ENCODE measurements at places on chromosomes 11 and 22.

DNA sequence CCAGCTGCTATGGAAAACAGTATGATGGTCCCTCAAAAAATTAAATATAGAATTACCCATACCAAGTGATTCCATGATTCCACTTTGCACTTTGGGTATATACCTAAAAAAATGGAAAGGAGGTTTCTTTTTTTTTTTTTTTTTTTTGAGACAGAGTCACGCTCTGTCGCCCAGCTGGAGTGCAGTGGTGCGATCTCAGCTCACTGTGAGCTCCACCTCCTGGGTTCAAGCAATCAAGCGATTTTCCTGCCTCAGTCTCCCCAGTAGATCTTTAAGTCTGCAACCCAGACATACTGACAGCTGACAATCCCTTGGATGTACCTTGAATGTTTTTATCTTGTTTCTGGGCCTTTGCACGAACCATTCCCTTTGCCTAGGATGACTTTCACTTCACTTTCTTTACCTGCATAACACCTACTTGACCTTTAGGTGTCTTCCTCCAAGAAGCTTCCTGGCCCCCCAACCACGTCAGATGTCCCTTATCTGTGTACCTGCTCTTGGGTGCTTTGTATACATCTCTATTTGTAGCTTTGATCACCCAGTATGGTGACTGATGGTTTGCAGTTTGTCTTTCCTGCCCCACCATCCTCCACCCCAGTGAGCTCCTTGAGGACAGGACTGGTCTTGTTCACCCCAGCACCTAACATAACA is 11.6 kb downstream of the UCP3 start:
- no peak for DNase-seq

- no peak for DNase-seq
Observed at GRCh38 chr11:97202613-97203292, 812.9 kb downstream of the JRKL start.

DNA sequence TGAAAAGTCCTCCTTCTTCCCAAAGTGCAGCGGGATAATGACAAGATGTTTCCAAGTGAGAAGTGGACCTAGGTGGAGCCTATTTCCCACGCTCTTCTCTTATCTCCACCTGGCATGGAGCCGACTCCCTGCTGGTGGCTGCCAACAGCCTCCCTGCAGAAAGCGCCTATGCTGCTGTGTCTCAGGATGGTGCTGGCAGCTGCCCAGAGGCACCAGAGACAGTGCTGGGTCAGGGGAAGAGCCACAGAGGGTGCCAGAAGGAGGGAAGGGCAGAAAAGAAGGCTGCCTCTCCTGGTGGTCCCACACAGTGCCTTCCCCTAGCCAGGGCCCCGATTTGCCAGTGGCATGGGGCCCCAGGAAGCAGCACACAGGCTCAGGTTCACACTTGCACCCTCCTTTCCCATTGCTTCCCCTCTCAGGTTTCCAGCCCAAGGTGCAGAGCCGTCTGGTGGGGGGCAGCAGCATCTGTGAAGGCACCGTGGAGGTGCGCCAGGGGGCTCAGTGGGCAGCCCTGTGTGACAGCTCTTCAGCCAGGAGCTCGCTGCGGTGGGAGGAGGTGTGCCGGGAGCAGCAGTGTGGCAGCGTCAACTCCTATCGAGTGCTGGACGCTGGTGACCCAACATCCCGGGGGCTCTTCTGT is 19.0 kb downstream of the CD5 start:
- DNase-seq, result no peak

DNA sequence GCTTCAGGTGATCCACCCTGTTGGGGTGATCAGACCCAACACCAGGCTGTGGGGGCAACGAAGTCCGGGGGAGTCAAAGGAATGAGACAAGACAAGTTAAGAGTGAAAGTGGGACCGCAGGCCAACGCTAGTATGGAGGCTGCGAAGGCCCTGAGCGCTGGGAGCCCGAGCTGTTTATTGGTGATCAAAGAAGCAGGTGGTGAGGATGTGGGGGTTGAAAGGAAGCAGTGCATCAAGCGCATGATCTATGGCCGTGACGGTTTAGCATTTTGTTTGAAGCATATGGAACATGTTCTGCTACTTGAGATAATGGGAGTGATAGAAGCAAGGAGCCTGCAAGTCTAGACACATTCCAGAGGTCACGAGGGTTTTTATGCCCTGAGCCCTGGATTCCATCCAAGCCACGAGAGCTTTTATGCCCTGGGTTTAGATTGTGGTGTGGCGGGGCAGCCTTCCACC is 49.5 kb downstream of the MCHR1 start:
- no peak for DNase-seq

DNA sequence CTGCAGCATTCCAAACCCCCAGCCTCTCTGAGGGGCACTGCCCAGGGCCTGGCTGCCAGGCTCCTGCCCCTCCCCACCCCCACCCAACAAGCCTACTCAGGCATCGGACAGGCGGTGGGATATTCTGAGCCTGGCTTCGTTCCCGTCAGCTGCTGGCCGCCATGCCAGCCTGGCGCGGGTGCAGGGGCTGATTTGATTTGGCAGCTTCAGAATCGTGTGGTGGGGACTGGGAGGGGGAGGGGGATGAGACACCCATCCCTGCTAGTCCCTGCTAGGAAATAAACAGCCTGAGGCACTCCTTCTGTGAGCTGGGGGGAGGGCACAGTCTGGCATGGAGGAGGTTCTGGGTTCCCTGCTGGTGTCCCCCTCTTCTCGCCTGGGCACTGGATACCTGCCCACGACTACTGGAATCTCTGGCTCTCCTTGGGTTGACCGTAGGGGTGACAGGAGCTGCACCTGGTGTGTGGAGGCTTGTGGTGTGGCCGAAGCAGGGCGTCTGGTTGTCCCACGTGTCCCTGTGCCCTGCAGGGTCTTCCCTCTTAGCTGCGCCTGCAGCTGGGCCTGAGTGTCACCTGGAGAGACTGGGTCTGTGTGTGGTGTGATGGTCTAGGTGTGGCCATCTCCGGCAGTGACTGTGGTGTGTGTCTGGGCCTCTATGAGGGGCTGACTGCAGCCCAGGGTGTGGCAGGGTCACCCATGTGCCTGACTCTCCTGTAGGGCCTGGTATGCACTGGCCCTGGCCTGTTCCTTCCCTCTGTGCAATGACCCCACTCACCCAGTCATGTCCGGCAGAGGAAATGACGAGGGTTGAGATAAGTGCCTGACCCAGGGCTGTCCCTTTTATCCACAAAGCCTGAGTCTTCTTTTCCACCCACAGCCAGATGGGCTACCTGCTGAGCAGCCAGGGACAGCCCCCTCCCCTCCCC is 42.2 kb downstream of the PDE2A start:
- no peak for DNase-seq

DNA sequence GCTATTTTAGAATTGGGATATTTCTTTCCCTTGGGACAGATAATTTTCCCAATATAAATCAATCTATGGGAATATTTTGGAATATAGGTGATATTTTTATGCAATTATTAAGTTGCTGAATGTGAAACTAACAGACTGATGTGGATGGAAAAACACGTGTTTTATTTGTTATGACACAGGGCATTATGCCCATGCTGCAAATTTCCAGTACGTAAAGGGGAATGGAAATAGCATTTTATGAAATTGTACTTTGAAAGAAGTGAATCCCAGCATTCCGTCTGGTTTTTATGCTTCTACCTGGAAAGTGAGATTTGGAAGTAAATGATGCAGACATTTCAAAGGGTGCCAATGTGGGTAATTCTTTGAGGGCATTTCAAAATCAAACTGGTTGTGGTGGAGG is 142.7 kb downstream of the PARVA start:
- no peak for DNase-seq

- no peak for DNase-seq
Observed at GRCh38 chr22:50092342-50092741, 2.5 kb downstream of the MOV10L1 start.

- DNase-seq, result no peak
Observed at GRCh38 chr11:9146477-9146876, 55.1 kb upstream of the SCUBE2 start.

DNA sequence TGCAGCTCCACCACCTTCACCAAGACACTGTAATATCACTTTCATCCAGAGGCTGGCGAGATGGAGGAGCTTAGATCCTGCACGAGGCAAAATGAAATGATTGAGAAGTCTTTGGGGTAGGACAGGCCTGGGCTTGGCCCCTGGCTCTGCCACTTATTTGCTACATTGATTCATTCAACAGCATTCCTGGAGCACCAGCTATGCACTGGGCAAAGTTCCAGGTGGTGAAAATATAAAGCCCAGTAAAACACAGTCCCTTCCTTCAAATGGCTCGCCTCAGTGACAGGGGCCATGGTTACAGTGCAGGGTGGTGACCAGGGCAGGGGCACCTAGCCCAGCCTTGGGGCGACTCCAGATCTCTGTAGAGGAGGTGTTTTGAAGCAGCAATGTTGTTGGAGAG is 19.7 kb downstream of the ALX4 start:
- DNase-seq, result no peak

DNA sequence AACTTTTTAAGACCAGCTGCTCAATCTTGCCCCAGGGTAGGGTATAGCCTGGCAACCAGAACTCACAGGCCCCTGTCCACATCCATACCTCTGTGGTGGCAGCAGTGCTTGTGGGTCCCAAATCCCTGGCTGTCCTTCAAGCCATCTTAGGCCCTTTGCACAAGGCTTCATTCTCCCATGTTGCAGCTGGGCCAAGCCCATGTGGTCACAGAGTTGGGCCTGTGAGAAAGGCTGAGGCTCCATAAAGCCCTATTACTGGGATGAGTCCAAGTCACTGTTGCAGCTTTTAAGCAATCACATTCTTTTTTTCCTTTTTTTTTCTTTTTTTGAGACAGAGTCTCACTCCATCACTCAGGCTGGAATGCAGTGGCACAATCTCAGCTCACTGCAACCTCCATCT is 47.9 kb upstream of the SLC25A1 start:
- no peak for DNase-seq

DNA sequence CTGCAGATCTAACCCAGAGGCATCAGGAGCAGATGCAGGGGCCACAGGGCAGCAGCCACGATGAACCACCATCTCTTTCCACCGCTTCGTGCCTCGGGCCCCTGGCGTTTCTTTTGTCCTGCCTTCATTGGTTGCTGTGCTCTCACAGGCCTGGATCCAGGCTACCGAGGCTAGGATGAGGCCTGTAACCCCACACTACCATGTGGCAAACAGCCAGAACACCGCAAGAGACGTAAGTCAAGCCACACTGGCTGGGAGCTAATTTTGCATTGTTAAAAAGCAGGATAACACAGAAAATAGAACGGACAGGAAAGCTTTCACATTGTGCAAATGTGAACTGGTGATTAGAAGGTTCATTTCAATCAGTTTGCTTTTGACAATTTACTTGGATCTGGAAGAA is 15.7 kb upstream of the ARFGAP3 start:
- no peak for DNase-seq

Data from activated CD4-positive, alpha-beta T cell treated with anti-CD3 and anti-CD28 coated beads for 24 hours (primary cell).